ENCODE measurements at places on chromosomes 1 and 21.

DNA sequence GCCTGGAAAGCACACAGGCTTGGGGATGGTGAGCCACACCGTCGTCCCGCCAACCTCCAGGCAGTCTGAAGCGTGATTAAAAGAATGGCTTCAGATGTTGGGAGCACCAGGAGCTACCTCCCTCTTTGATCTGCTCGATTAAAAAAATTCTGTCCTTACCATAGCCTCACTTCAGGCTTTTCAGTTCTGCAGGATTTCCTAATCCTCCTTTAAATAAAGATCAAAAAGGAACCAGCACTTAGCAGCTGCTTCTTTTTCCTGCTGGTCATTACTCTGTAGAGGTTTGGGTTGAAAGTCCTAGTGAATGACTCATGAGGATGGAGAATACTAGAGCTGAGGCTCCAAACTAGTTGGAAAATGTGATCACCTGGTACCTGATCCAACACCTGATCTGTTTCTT is 71.9 kb upstream of the C1orf174 start:
- no peak for DNase-seq

GRCh38 chr1:24364605-24364974 is 45.4 kb downstream of the GRHL3 start:
- no peak for DNase-seq

DNA sequence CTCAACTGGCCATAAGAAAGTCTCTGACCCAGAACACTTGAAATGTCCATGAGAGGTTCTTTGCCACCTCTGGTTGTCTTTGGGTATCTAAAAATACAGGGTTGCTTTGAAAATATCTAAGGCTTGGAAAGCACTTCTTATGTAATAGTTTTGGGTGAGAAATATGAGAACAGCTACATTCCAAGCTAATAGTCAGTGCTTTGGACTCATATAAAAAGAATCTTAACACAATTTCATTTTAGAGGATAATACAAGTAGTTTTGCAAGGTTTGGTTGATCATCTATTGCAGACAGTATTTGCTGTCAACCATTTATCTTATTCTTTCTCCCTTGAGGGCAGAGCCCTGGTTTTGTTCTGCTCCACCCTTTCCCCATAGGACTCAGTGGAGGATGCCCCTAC is 207.5 kb downstream of the KCNK2 start:
- no peak for DNase-seq

GRCh38 chr1:238485912-238486209 is 595.1 kb upstream of the ZP4 start:
- no peak for DNase-seq

DNA sequence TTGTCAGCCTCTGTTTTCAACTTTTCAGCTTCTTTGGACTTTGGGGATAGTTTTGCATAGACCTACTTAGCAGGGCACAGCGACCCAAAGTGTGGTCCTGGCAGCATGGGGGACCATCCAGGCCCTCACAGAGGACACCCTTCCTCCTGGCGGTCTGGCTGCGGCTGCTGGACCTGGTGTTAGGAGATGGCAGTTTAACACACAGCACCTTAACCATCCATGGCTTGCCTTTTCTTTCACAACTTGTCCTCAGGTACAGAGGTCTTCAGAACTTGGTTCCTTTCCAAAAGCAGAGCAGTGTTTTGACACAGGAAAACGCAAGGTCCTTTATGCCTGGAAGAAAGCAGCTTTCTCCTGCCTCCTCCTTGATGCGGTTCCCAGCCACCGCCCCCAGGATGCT is 68.1 kb downstream of the RHOU start:
- DNase-seq = no peak

DNA sequence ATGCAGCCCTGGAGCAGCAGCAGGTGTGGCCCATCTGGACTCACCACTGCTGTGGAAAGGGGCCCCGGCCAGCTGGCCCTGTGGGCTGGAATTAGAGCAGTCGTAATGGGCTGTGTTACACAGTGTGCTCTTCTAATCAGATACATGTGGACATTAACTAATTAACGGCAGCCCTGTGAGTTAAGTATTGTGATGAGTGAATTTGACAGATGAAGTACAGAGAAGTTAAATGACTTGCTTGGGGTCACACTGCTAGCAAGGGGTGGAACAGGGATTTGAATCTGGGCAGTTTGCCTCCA is 58.6 kb downstream of the MDM4 start:
- DNase-seq = no peak

DNA sequence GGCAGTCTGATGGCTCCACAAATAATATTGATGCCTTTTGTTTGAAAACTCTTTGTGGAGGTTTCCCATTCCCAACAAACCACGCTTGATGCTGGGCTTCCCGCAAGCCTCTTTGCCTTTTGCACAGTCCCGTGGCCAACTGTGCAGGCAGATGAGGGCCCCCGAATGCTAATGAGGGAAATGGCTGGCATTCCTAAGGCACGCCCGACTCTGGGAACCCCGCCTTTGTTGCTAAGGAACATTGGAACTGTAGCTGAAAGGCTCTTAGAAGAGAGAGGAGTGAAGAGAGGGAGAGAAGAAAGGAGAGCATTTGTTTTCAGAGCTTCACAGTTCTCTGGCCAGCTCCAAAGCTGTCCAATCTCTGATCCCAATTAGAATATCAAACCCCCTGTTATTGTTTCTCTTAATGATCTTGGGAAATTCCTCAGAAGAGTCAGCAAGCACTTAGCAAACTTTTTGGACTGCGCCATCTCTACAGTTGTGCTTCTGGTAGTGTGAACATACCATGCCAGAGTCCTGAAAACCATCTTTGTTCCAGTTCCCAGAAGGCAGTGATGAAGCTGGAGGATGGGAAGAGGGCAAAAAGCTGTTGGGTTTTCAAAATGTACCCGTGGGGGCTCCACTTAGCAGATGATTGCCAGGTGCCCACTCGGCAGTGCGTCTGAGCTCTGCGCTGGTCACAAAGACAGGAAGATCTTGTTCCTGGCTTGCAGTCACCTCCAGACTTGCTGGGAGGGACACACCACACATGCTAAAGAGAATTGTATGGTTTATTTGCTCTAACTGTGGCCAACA is 60.1 kb upstream of the CYP2J2 start:
- no peak for DNase-seq

DNA sequence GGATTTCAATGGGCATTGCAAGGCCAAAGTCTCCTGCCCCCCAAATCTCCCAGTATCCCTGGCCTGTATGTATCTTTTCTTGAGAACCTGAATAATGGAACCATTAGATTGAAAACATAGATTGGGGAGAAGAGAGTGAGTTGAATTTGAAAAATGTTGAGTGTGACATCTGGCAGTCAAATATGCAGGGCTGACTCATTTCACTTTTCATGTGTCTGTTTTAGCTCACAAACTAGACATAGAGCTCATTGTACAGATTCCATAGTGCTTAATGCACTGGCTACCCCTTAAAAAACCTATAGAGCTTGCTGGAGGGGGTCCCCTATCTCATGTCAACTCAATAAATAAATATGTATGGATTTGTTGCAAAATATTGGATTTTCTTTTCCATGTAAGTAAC is 30.8 kb downstream of the DDR2 start:
- DNase-seq = no peak

DNA sequence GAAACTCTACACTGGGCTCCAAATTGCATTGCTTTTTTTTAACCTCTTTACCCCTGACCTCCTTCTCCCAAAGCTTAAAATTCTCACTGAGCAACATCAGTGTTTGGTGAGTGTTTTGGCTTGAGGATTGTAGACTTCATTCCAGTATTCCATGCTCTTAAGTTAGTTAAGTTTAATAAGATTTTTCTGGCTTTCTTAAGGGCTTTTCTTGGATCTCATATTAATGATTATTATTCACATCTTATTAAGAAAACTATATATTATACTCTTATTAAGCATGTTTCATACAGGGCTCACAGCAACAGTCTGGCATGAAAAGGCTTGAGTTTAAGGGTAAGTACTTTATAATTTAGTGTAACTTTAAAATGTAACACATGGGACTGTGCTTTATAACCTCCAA is 141.8 kb downstream of the DISP1 start:
- no peak for DNase-seq

DNA sequence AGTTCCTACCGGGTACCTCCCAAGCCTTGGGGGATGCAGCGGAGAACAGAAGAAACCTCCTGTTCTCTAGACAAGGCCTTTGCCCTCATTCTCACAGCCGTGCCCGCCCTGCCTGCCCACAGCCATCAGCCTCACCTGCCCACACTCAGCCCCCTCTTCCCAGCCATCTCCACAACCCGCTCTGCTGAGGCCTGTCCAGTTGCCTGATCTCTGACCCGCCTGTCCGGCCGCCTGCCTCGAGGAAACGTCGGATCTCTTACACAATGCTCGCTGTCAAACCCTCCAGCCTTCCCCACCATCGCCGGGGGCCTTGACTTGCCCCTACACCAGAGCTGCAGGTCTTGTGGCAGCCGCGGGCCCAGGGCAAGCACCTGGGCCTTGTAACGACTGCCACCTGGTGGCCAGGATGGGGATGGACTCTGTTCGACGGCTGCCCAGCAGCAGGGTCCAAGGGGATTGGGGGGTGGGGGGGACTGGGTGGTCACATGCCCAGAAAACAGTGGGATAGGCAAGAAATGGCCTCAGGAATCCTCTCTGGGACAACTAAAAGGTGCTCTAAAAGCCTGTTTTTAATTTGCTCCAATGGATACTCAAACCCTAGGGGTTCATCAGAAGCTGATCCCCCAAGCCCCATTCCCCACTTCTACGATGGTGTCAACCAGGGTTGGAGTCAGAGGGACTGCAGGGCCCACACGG is 31.0 kb downstream of the SLC45A1 start:
- no peak for DNase-seq

- no peak for DNase-seq
Observed at GRCh38 chr1:18732686-18733085, 102.0 kb downstream of the PAX7 start.

- DNase-seq = no peak
Observed at GRCh38 chr1:91817211-91817905, 68.6 kb downstream of the TGFBR3 start.

- no peak for DNase-seq
Observed at GRCh38 chr1:202047977-202048376, 37.6 kb downstream of the ELF3 start.

GRCh38 chr1:57202241-57202640 is 221.6 kb downstream of the DAB1 start:
- DNase-seq = no peak

DNA sequence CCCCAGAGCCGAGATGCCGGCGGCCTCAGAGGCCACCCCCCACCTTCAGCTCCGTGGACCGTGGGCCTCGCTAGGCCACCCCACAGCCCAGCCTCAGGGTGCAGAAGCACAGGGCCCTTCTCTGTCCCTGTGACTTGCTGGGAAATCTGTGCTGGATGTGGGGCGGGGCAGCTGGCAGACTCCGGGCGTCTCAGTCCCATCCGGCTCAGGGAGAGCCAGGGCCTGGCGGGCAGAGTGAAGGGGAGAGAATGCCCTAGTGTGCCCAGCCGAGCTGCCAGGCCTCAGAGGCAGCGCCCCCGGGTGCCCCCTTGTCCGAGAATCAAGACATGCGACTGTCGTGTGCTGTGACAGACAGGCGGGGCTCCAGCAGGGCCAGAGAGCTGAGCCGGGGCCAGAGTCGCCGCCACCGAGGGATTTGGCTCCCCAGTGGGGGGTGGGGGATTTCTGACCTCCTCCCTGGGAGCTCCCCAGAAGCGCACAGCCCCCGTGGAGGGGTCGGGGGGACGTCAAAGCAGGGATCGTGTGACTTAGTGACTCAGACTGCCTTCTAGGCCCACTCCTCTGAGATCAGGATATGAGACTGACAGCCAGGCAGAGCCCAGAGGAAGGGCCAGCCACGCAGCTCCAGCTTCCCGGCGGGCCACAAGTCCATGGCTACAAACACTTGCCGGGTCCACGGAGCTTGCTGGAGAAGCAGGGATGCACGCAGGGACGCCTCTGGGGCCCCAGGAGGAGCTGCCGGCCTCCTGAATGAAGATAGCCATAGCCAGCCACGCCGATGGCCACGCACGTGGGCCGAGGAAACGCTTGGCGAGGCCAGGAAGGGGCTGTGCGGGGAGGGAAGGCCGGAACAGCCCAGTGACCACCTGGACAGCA is 11.9 kb downstream of the COL6A1 start:
- peak; percentile 68 for DNase-seq

GRCh38 chr1:238642231-238642630 is 744.1 kb upstream of the CHRM3 start:
- DNase-seq = no peak

- no peak for DNase-seq
Observed at GRCh38 chr1:34412598-34413370, 236.1 kb downstream of the C1orf94 start.

DNA sequence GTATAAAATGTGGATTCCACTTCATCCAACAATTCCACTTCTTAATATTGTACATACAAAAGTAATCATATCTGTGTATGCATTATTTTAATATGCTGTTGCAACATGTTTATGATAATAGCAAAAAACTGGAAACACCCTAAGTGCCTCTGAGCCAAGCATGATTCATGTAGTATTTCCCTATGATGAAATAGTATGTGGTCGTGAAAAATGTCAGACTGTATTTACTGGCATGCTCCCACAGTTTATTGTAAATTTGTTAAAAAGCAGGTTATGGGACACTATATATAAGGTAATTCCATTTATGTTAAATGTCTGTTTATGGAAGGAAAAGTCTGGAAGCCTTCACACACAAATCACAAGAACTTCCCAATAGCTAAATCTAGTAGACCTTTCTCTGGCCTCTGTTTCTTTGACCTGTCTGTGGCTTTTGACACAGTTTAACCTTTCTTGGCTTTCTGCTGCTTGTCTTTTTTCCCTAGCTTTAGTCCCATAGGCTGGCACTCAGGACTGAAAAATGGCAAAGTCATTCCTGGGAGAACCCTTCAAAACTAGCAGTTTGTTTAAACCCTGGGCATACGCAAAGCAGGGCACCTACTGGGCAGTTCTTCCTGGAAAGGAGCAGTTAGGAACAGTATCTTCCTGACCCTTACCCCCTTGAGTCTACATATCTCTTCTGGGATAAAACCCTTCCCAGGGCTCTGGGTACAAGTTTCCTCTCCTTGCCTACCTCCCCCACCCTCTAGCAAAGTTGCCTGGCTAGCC is 65.4 kb upstream of the ARTN start:
- DNase-seq = no peak

DNA sequence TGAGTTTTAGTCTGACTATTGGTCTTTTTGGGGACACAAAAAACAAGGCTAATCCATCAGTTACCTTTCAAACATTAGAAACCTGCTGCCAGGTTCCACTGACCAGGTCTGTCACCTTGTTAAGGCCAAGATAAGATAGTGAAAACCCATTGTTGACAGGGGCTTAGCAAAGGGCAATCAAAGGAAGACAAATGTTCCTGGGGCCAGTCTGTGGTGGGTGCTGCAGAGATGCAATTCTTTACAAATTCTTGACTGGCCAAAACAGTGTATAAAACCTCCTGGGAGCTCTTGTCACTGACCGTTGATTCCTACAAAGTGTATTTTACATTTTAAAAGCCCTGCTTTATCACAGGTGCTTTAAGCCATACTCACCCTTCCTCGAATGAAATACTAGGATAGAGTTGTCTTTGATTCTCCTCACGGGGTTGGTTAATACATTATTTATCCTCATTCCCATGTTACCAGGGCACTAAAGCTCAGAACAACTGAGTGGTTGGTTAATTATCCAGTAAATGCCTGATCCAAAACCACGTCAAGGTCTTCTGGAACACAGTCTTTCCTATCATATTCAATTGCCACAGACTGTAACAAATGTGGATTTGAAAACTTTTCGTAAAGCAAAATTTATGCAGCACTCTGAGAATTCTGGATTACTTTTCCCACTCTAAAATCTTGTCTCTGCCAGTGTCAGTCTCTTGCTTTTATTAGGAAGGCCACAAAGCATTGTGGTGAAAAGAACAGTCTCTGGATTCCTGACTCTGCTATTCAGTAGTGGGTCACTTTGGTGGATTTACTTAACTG is 77.2 kb downstream of the NRIP1 start:
- DNase-seq = no peak

GRCh38 chr1:108878678-108879077 is 1.9 kb downstream of the GPSM2 start:
- no peak for DNase-seq
